ENCODE measurements at places on chromosomes 4 and X. TPM values are rescaled to one million over a fixed set of nuclear protein-coding genes. Genes with fewer than 3 reads are reported as not detected.

- DNase-seq, result no peak
Measured at GRCh38 chr4:105060628-105061027, 86.0 kb upstream of the TET2 start.

- DNase-seq, result no peak
Measured at GRCh38 chr4:10164877-10165283, 48.3 kb upstream of the WDR1 start.

DNA sequence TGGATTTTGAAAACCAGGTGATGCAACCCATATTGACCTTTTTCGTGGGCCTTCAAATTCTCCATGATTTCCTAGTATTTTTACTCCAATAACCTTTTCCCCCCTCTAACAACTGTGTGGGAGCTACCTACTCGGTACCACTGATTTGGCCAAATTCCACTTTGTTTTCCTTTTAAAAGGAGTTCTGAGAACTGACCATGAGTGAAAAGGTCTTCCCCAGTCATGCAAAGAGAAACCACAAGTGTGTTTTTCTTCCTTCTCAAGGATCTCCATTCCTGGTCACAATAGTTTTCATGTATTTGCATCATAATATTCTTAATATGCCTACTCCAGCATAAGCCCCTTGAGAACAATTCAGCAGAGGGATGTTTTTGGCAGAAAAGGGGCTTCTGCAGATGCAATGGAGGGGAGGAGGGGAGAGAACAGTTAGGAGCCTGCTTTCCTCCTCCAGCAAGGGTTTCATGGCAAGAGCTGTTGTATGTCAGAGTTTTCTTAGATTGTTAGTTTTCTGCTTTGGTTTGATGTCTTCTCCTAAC, 195.3 kb upstream of the ANXA3 start:
- no peak for DNase-seq

DNA sequence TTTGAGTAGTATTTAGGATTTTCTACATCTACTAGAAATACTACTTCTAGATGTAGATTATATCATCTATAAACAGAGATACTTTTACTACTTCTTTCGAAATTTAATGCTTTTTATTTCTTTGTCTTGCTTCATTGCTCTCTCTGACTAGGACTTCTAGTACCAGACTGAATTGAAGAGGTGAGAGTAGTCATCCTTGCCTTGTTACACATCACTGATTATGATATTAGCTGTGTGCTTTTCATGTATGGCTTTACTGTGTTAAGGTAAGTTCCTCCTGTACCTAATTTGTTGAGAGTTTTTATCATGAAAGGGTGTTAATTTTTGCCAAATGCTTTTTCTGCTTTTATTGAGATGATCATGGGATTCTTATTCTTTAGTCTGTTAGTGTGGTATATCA, 19.6 kb upstream of the IL2 start:
- no peak for DNase-seq

- DNase-seq, result no peak
Measured at GRCh38 chrX:148270499-148270898, 229.9 kb upstream of the AFF2 start.

DNA sequence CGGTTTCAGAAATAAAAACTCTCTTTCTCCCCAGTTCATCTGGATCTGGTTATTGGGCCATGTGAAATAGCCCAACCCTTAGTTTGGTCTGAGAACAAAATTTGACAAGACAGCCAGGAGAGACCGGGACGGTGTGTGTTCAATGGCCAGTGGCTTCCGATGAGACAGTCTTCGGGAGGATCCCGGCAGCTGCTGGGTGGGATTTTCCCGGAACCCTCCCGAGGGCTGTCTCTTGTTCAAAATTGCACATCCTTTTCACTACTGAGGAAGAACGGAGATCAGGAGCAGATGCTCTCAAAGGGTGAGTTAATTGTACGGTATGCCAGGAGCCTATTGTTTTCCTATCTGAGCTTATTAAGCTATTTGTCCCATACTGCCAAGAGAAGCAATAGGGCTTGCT, 166.5 kb downstream of the PRR32 start:
- no peak for DNase-seq

GRCh38 chr4:186604124-186604807, 48.9 kb upstream of the MTNR1A start:
- no peak for DNase-seq

DNA sequence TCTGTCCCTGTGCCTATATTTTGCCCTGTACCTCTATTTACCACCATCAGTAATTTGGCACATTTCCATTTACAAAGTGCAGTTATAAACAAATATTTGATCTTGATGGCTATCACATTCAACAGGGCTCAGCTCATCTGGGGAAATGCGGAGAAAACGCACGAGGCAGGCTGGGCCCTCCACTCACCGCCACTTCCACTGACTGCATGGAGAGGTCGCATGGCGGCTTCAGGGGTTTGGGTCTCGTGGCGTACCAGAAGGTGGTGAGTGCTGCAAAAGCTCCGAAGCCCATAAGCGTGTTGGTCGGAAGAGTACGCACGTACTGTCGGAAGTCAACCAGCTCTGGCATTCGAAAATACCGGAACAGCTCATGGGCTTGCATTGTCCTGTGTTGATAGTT, 22.6 kb downstream of the ACSL1 start:
- DNase-seq, result no peak

- no peak for DNase-seq
Measured at GRCh38 chr4:172785613-172786012, 383.0 kb upstream of the GALNT7 start.

- DNase-seq, result no peak
Measured at GRCh38 chr4:20194123-20195013, 57.3 kb upstream of the SLIT2 start.

GRCh38 chr4:77240469-77241066, 83.6 kb downstream of the CCNG2 start:
- peak; percentile 46 for DNase-seq

DNA sequence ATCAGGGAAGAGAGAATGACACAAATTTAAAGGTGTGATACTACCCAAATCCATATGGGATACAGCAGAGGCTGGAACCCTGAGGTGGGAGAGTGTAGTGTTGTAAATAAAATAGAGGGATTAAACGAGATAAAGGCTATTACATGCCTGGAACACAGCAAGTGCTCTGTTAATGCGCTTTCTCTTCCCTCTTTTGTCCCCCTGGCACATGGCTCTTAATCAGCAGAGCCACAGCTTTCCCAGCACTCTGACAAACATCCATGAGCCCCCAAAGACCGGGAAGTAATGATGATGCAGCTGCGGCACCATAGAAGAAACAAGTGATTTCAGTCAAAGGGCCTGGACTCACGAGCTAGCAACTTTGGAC, 85.9 kb downstream of the RASL11B start:
- DNase-seq, result no peak

DNA sequence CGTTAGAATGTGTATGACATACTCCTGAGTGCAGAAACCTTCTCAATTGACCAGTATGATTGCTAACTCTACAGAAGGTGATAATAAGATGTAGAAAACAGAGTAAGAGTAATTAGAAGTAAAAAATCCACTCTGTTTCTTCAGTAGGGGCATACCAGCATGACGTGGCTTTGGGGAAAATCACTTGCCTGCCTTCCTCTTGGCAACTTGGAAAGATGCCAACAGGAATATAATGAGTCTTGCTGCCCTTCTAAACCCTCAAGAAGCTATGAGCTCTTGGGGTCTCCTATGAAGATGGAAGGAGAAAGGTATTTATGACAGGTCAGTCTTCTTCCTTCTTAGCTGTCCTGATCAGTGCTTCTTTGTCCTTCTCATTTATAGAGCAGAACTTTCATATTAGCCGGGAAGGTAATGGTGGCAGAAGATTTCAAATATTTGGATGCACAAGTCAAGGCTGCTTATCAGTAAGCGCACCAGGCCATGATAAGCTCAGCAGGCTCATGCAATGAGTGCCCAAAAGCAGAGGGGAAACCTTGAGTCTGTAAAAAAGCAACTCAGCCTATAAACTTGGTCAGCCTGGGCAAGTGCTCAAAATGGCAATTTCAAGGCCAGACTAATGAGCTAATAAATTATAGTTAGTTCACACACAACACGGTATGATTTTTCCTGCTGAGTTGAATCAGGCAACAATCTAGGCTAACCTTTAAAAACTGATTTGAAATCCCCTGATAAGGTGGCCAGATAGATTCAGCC, 69.7 kb upstream of the PPARGC1A start:
- no peak for DNase-seq

- no peak for DNase-seq
Measured at GRCh38 chrX:48945517-48946348, 11.7 kb downstream of the OTUD5 start.

- no peak for DNase-seq
Measured at GRCh38 chr4:24730256-24731001, 64.9 kb upstream of the SOD3 start.

DNA sequence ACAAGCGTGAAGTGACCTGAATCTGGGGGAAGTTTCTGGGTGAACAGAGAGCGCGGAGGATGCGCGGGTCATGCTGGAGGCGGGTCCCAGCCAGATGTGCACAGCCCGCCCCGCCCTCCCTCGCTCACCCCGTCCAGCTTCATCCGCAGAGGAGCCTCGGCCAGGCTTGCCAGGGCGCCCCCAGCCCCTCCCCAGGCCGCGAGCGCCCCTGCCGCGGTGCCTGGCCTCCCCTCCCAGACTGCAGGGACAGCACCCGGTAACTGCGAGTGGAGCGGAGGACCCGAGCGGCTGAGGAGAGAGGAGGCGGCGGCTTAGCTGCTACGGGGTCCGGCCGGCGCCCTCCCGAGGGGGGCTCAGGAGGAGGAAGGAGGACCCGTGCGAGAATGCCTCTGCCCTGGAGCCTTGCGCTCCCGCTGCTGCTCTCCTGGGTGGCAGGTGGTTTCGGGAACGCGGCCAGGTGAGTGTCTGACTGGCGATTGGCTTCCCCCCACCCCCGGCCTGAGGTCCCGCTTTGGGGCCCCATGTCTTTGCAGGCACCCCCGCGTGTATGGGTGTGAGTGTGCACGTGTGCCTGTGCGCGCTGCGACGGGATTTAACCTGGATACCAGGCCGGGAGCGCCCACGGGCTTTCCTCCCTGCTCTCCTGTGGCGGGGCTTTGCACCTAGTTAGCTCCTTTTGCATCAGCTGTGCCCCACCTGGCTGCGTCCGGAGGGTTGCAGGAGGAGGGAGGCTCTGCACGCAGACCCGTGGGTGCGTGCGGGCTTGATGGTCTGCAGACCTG, at the start of gene EGFL6:
EGFL6 (plus strand) TSS at position 123 of the 782 bp plus-strand sequence; CDS start at position 384, 261 bp downstream.
- DNase-seq, result no peak

GRCh38 chr4:139599076-139599475, 43.1 kb upstream of the SETD7 start:
- no peak for DNase-seq

DNA sequence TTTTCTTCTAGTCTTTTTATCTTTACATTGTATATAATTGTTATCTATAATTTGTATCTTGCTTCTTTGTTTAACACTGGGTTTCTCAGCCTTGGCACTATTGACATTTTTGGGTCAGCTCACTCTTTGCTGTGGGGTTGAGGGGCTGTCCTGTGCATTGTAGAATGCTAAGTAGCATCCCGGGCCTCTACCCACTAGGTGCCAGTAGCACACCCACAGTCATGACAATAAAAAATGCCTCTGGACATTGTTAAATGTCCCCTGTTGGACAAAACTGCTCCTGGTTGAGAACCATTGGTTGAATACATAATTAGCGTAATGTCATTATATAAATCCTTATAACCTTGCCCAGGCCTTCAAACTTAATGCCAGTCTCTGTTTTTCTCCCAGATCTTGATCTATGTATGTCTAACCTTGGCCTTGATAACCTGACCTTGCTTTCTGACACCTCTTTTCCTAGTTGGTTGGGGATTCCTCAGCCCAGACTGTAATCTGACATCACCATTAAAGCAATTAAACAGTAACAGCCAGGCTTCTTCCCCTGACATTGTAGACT, 46.1 kb downstream of the DCX start:
- no peak for DNase-seq

- no peak for DNase-seq
Measured at GRCh38 chr4:113904877-113905276, 74.6 kb downstream of the ARSJ start.

GRCh38 chr4:152540941-152541340, 5.0 kb upstream of the FBXW7 start:
- DNase-seq, result no peak

DNA sequence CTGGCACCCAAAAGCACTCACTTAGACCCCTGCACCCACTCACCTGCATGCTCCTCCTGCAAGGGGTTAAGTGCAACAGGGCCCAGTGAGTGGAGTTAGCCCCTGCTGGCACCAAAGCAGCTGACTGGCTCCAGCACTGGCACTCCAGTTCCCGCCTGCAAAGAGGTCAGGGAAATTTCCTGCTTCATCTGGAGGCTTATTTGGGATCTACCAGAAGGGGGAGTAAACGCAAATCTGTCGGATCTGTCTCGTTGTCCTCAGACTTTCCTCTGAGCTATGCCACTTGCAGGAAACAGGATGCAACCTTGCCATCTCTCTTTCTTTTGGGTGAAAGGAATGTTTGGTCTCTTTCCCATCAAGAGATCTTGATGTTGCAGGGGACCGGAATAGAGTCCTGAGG, 435.6 kb downstream of the PCDH10 start:
- no peak for DNase-seq

DNA sequence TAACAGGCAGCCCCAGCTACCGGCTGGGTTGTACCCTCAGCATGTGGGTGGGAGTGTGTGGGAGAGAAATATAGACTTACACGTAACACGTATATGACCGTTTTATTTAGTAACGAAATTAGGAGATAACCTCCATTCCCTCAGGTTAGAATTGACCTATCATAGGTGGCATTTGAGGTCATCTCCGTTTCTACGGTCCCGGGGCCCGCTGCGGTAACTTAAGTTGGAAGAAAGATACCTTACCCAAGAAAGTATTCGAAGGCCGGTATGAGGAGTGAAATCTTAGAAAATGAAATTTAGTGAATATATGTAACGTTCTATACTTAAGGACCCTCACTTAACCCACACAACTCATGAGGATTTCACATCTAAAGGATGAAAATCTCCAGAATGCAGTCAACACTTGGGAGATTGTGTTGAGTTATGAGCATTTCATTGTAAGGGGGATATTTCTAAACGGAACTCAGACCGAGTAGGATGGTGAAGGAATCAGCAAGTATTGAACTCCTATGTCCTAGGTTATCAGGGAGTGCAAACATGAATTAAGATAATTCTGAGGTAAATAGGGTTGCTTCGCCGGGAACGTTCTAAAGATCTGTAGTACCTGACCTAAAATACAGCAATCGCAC, 891 bp downstream of the CISD2 start:
- DNase-seq, result no peak

DNA sequence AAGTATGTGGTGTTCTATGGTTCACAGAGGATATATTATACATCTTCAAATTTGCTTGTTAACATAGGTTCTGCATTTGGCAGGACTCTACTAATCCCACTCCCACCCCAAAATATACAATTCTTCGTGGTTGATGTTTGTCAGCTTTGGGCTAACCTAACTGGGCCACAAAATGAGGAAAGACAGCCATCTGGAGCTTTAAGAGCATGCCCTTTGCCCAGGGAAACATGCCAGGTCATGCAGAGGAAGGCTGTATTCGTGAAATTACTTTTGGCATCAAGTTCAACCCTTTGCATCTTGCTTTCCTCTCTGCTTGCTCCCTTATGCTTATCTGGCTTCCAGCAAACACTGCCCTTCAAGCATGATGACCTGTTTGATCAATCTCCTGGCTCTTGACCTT, 46.8 kb upstream of the F9 start:
- no peak for DNase-seq

- no peak for DNase-seq
Measured at GRCh38 chr4:54439831-54440243, 210.7 kb downstream of the PDGFRA start.

- no peak for DNase-seq
Measured at GRCh38 chr4:165539801-165540200, 161.0 kb downstream of the CPE start.

N4BP2 gene
- 6.0 TPM for total RNA-seq

TKTL2 gene
- total RNA-seq, result 0.11 TPM

GAGE10 gene
- total RNA-seq, result not detected

KLHL13 gene
- not detected for total RNA-seq

HNRNPDL gene
- total RNA-seq, result 432 TPM

LRIT3 gene
- 0.22 TPM for total RNA-seq

CLDN34 gene
- not detected for total RNA-seq

GPRASP2 gene
- 0.16 TPM for total RNA-seq
